ENCODE measurements at places on chromosomes 6 and 20.
A peak's percentile ranks its signal among the peaks of the same experiment; 100 is the strongest.

DNA sequence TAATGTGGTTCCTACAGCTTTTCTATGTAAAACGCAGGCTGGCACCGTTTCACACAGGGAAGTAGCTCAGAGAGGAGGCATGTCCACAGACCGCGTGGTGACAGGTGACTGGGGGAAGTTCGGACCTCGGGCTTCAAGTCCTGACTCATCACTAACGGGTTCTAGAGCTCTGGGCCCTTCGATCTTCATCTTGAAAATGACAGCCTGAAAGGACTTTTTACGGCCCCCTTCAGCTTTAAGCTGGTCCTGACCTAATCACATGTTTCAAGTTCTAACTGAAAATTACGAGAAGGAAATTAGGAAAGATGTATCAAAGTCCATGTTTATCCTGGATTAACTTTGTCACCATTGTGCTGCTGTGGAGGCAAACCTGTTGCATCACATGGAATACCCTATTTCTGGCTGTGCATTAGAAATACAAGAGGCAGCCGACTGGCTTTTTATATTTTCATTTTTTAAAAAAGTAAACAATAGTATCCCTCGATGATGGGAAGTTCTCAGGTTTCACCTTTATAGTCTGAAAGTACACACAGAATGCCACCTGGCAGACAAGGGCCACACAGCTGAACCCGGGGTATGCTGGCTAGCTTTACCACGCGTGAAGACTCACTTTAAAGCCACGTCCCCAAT is 2.0 kb downstream of the MAN1A1 start:
- peak overlapping the region; percentile 40 for H3K4me3 ChIP-seq
- no peaks in the 10 kb centered on the region for H3K36me3 ChIP-seq
- H3K27ac ChIP-seq = no peak overlapping the region
- H3K4me1 ChIP-seq = peaks cover 4% of the 10 kb centered on the region

DNA sequence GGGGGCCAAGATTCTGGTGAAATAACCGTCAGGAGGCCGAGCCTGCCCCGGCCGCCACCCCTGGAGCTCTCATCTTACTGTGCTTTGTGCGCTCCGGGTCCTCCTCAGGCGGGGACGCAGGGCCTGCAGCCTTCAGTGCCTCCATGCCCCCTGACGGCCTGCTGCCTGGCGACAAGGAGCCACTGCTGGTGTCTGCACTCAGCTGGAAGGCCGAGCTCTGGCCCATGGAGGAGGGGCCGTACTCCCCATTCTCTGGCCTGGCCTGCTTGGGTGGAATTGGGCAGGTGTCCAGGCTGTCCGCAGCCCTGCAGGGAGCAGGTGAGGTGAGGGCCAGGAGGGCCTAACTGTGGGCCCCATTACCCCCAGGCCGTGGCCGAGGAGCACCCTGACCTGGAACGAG is 5.3 kb downstream of the ZNF512B start:
- H3K4me1 ChIP-seq = peaks cover 14% of the 10 kb centered on the region
- H3K36me3 ChIP-seq = peaks cover 83% of the 10 kb centered on the region
- DNase-seq = no peak
- no peak overlapping the region for H3K27ac ChIP-seq

DNA sequence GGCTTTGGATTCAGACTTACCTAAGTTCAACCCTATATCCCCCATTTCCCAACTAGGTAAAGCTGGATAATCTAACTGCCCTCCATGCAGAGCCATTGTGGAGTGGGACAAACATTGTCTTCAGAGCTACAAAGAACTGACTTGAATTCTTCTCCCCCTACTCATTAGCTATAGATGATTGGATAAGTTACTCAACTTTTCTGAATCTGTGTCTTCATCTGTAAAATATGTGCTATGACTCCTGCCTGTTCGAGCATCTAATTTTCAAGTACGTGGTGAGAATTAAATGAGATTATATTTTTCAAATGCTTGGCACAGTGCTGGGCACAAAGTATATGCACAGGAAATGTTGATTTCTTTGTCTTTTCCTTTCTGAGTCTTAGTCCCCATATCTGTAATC is 240.3 kb upstream of the TCF21 start:
- H3K4me1 ChIP-seq = peaks cover 7% of the 10 kb centered on the region
- no peak overlapping the region for H3K27ac ChIP-seq
- no peak overlapping the region for H3K4me3 ChIP-seq
- no peaks in the 10 kb centered on the region for H3K27me3 ChIP-seq
- no peak for DNase-seq

DNA sequence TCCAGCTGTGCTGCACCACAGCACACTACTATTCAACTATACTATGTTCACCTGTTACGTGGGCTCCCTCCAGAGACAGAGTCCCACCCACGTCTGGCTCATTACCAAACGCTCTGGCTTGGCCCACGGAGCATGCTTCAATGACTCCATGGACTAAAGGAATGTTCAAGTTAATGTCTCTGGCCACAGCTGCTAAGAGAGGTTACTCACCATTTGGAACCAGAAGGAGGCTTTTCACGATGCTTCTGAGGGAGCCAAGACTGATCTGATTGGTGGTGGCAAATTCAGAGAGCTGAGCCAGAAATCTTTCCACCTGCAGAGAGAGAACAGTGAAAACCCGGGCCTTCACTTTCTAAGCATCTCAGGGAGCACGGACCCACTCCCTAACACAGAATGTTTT is 15.6 kb downstream of the COMMD7 start:
- H3K4me1 ChIP-seq = peaks cover 8% of the 10 kb centered on the region
- peak overlapping the region; percentile 43 for H3K27ac ChIP-seq
- H3K36me3 ChIP-seq = peaks cover 12% of the 10 kb centered on the region
- no peaks in the 10 kb centered on the region for H3K27me3 ChIP-seq
- peak; percentile 58 for DNase-seq

- H3K27ac ChIP-seq = no peak overlapping the region
- H3K36me3 ChIP-seq = no peaks in the 10 kb centered on the region
- H3K4me3 ChIP-seq = no peak overlapping the region
- H3K4me1 ChIP-seq = no peaks in the 10 kb centered on the region
Measured at GRCh38 chr6:722077-722524, 29.2 kb upstream of the EXOC2 start.

GRCh38 chr20:8693709-8694108 is 375.2 kb upstream of the PLCB4 start:
- peak; percentile 54 for DNase-seq
- H3K4me1 ChIP-seq = no peaks in the 10 kb centered on the region
- peak overlapping the region; percentile 39 for H3K27ac ChIP-seq

DNA sequence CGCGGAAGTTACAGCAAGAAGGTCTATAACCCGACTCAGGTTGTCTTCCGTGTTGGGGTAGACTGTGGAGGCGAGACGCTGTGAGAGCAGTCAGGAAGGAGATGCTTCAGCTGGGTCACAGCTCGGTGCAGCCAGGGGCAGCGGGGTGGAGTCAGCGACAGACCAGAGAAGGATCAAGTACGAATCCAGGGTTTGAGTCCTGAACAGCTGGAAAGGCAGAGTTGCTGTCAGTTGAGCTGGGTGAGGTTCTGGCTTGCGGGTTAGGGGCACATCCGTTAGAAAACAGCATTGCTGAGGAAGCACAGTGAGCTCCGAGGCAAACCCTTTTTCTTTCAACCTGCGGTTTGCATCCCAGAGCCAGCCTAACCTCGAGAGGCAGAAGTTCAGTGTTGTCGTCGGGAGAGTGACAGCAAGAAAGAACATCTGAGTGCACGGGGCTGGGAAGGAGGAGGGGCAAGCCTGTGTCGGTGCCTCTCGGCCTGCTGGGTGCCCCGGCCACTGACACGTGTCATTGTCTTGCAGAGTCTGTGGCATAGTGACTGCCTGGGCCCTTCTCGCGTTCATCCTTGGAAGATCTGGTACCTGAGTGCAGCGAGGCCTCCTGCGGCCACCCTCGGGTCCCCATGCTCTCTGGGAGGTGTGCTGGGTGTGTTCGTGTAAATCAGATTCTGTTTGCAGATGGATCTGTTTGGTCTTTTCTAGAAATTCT is 20.0 kb downstream of the PNLDC1 start:
- peaks cover 4% of the 10 kb centered on the region for H3K36me3 ChIP-seq
- H3K4me3 ChIP-seq = no peak overlapping the region

DNA sequence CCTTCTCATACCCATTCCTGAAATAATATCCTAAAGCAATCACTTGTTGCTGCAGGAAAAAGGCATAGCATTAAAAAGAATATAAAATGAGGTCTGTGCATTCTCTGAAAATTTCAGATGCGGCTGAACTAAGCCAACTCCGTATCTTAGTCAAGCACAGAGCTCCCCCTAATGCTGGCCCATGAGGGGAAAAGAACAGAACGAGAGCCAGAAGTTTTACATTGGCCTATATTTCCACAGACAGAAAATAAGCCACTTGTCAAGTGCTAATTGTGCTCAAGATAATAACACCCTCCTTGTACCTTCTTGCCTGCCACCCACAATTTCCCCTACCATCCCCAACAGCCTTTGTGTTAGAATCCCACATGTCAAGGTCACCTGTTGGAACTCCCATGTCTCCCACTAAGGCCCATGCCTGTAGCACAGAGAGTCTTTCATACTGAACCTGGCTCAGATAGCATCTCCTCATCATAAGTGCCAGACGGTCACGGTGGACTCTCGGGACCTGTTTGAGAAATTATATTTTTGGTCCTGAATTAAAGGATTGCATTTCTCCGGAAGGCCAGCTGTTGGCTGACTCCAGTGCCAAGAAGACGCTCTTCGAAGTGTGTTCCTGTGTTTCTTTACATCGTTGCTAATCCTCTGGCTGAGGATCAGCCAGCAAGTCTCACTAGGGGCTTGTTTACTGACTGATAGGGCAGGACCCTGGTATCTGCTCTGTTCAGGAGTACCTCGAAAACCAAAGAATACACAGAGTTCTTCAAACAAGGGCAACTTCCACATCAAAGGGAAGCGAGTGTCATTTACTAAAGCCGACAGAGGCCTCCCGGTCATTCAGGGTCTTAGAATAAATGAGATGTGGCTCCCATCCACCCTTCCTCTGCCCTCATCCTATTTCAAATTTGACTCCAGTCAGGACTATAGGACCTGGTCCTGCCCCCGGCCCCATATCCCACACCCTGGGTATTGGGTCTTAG is 183.4 kb upstream of the FBXL4 start:
- no peaks in the 10 kb centered on the region for H3K4me1 ChIP-seq
- H3K27me3 ChIP-seq = peaks cover 4% of the 10 kb centered on the region
- no peak overlapping the region for H3K4me3 ChIP-seq
- DNase-seq = no peak

DNA sequence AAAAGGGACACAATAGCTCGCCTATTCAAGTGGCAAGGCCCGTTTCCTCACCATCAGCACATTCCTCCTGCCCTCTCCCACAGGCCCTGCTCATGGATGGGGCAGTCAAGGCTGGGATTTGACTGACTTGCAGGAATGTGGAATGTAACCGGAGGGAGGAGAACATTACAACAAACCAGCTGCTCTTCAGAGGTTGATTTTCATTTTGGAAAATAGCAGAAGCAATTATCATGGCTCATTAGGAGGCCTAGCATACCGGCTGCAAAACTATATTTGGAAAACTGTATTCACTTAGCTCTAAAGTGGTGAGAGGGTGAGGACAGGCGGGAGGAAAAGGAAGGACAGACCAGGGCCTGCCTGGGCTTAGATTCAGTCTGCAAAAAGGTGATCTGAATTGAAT is 283.7 kb downstream of the CD83 start:
- no peaks in the 10 kb centered on the region for H3K36me3 ChIP-seq
- H3K4me1 ChIP-seq = peaks cover 4% of the 10 kb centered on the region
- DNase-seq = no peak
- no peak overlapping the region for H3K27ac ChIP-seq
- H3K4me3 ChIP-seq = no peak overlapping the region
- H3K27me3 ChIP-seq = no peaks in the 10 kb centered on the region

- H3K27me3 ChIP-seq = no peaks in the 10 kb centered on the region
- DNase-seq = peak; percentile 85
- H3K27ac ChIP-seq = peak overlapping the region; percentile 83
- peak overlapping the region; percentile 84 for H3K4me3 ChIP-seq
- H3K4me1 ChIP-seq = no peaks in the 10 kb centered on the region
Measured at GRCh38 chr6:125780540-125781313, 10.0 kb upstream of the NCOA7 start.

DNA sequence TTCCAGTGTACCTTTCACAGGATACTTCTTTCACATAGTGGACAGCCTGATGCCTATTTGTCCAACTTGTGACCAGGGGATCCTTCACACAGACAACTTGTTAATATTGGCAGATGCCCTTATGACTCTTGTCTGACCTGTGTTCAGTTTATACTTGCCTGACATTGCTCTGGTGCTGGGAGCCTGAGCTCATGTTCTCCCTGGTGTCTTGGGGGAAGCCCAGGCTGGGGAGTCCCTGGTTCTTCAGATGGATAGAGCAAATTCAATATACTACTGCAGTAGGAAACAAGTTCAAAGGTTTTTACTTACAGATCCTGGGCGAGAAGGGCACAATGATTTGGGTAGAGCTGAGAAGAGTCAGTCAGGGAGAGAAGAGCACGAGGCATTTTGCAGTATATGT is 76.1 kb downstream of the NKAIN2 start:
- H3K36me3 ChIP-seq = no peaks in the 10 kb centered on the region
- DNase-seq = no peak
- no peaks in the 10 kb centered on the region for H3K4me1 ChIP-seq
- no peak overlapping the region for H3K27ac ChIP-seq
- H3K27me3 ChIP-seq = no peaks in the 10 kb centered on the region

DNA sequence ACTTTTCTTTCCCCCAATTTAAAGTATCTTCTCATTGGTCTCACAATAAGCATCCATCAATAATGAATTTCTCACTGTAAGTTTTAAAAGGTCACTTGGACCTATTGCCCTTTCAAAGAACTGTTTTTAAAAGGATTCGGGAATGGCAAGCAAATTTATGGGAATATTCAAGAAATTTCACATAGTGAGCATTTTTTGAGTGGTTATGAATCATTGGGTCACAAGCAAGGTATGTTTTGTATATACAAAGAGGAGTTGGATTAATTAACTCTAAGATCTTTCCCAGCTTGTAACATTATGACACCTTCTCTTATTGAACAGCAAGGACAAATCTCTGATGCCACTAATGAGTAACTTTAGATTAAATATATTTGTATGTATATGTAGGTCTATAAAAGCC is 165.0 kb downstream of the MOXD1 start:
- H3K4me1 ChIP-seq = peaks cover 2% of the 10 kb centered on the region
- no peak for DNase-seq
- no peak overlapping the region for H3K4me3 ChIP-seq
- peak overlapping the region; percentile 89 for H3K27ac ChIP-seq
- H3K27me3 ChIP-seq = no peaks in the 10 kb centered on the region

GRCh38 chr20:56925831-56926170 is 296.7 kb downstream of the TFAP2C start:
- peaks cover 91% of the 10 kb centered on the region for H3K27me3 ChIP-seq
- peaks cover 12% of the 10 kb centered on the region for H3K4me1 ChIP-seq
- no peak overlapping the region for H3K27ac ChIP-seq

- no peak overlapping the region for H3K4me3 ChIP-seq
- H3K4me1 ChIP-seq = peaks cover 2% of the 10 kb centered on the region
- no peak overlapping the region for H3K27ac ChIP-seq
Measured at GRCh38 chr6:151475653-151476523, 17.9 kb upstream of the CCDC170 start.

- no peaks in the 10 kb centered on the region for H3K27me3 ChIP-seq
- no peaks in the 10 kb centered on the region for H3K36me3 ChIP-seq
- DNase-seq = no peak
- H3K27ac ChIP-seq = no peak overlapping the region
- no peak overlapping the region for H3K4me3 ChIP-seq
Measured at GRCh38 chr6:47132724-47133123, 90.6 kb upstream of the ADGRF1 start.
